ENCODE measurements at places on chromosomes 13 and 19.

- DNase-seq, result no peak
Observed at GRCh38 chr13:62387647-62388046, 972.0 kb upstream of the PCDH20 start.

GRCh38 chr19:7069904-7070226, 362 bp downstream of the ZNF557 start:
- no peak for DNase-seq

GRCh38 chr13:94239135-94239534, 240.3 kb downstream of the DCT start:
- DNase-seq, result no peak

GRCh38 chr19:52473655-52474350, 20.4 kb downstream of the ZNF578 start:
- DNase-seq, result no peak

- DNase-seq, result no peak
Observed at GRCh38 chr13:32969516-32969941, 46.7 kb upstream of the KL start.

- no peak for DNase-seq
Observed at GRCh38 chr13:103222683-103223082, 156.5 kb upstream of the SLC10A2 start.

DNA sequence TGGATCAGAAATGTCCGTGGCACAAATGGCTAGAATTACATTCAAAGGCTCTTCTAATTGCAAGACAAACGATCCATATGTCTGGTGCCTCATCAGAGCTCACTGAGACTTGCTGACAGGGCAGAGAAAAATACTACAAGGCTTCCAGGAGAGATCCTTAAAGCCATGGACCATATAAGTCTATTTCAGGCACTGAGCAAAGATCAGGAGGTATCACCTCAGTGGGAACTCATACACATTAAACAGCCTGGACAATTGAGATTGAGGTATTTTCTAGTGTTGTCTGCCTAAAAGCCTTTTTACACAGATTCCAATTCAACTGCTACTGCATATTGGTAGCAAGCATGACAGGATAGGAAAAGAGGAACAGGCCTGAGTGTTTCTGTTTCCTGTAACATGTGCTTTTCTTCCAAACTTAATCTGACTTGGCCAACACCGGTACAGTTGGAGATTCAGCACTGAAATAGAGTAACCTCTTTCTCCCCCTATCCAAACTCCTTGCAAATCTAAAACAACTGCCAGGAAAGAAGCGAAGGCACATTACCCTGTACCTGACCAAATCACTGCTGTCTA, 65.9 kb downstream of the SERP2 start:
- DNase-seq, result no peak

DNA sequence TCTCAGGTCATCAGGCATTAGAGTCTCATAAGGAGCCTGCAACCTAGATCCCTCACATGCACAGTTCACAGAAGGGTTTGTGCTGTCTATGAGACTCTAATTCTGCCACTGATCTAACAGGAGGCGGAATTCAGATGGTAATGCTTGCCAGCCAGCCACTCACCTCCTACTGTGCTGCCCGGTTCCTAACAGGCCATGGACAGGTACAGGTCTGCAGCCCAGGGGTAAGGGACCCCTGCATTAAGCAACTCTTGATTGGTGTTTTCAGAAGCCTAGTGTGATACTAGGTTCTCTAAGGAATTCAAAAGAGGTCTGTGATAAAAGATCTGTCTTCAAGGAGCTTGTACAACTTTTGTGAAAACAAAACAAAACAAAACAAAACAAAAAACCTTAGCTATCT, 31.1 kb downstream of the CAB39L start:
- no peak for DNase-seq

- DNase-seq, result no peak
Observed at GRCh38 chr19:13018035-13018914, 23.0 kb downstream of the NFIX start.

- DNase-seq, result no peak
Observed at GRCh38 chr13:48561466-48562235, 28.8 kb upstream of the RCBTB2 start.

DNA sequence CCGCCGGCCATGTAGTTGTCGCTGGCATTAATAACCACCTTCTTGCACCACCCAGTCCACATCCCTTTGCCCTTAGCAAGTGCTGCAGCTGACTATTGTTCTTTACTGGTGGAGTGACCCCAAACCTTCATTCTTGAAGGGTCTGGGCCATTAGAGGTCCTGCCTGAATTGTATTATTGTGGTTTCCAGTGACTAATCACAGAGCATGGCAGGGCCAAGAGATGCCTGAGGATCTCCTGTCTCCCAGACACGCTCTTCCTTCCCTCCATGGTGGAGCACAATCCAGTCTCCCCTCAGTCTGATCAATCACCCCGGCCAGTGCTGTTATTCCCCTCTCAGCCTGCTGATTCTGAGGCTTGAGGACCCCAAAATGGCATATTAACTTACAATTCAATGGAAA, 39.0 kb downstream of the C1QTNF9 start:
- DNase-seq, result no peak

- DNase-seq, result no peak
Observed at GRCh38 chr19:28296506-28296905, 916.4 kb downstream of the UQCRFS1 start.

GRCh38 chr19:5447700-5448311, 7.4 kb upstream of the ZNRF4 start:
- no peak for DNase-seq
